Right atrium auricular region (tissue), 2 donors: ENCODE measurements at places on chromosomes 3 and 15. TPM values are rescaled to one million over a fixed set of nuclear protein-coding genes. Genes with fewer than 3 reads are reported as not detected.

The JMJD7 gene
- 6.4 TPM for total RNA-seq

The FAM3D gene
- total RNA-seq, result not detected

DNA sequence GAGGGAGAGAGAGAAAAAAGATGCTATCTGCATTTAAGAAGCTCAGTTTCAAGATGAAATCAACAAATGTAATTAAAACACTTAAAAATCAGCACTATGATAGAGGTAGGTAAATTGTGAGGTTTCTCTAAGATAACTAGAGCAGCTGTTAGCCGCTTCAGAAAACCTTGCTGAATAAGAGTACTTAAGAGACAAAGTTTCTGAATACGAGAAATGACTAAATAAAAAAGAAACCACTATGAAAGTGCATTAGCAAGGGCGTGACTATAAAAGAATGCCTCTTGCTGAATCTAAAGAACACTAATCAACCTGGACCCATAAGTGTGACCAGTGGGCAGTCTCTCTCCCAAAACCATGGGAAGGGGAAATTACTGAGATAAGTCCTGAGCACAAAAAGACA is 41.8 kb downstream of the IQCB1 start:
- H3K27ac ChIP-seq, result no peak overlapping the region
- H3K36me3 ChIP-seq, result peaks cover 21% of the 10 kb centered on the region
- no peaks in the 10 kb centered on the region for H3K27me3 ChIP-seq
- H3K4me1 ChIP-seq, result no peaks in the 10 kb centered on the region
- DNase-seq, result no peak

GRCh38 chr15:65081758-65082157 is 5.2 kb downstream of the KBTBD13 start:
- H3K4me3 ChIP-seq, result no peak overlapping the region
- H3K36me3 ChIP-seq, result no peaks in the 10 kb centered on the region
- H3K27me3 ChIP-seq, result no peaks in the 10 kb centered on the region
- peak overlapping the region; percentile 98 for H3K27ac ChIP-seq
- no peaks in the 10 kb centered on the region for H3K4me1 ChIP-seq
- no peak for DNase-seq

GRCh38 chr3:119676020-119676419 is 1.2 kb downstream of the COX17 start:
- H3K27me3 ChIP-seq, result no peaks in the 10 kb centered on the region
- peaks cover 31% of the 10 kb centered on the region for H3K4me1 ChIP-seq
- peak overlapping the region; percentile 84 for H3K4me3 ChIP-seq
- H3K27ac ChIP-seq, result peak overlapping the region; percentile 98
- no peak for DNase-seq

GRCh38 chr3:12875857-12876836 is 34.8 kb upstream of the RPL32 start:
- no peaks in the 10 kb centered on the region for H3K27me3 ChIP-seq
- no peak for DNase-seq
- H3K27ac ChIP-seq, result no peak overlapping the region
- H3K4me1 ChIP-seq, result peaks cover 10% of the 10 kb centered on the region

- no peak overlapping the region for H3K27ac ChIP-seq
- H3K4me3 ChIP-seq, result no peak overlapping the region
- DNase-seq, result no peak
- H3K27me3 ChIP-seq, result no peaks in the 10 kb centered on the region
- H3K4me1 ChIP-seq, result peaks cover 10% of the 10 kb centered on the region
Measured at GRCh38 chr3:177351757-177352158, 154.5 kb upstream of the TBL1XR1 start.

DNA sequence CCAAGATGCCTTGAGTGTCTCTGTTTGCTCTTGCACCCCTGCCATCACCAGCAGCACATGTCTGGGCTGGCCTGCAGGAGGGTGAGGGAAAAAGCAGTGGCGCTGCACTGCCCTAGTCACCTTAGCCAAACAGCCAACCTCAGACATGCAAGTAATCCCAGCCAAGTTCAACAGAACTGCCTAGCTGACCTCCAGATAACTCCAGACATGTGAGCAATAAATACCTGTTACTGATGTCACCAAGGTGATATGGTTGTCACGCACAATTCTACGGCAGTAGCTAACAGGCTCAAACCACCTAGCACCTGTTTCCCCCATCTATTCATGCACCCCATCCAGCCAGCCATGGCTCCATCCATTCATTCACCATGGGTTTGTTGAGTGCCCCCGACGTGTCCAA is 99.9 kb downstream of the SRGAP3 start:
- peaks cover 10% of the 10 kb centered on the region for H3K4me1 ChIP-seq
- no peak overlapping the region for H3K4me3 ChIP-seq
- no peak overlapping the region for H3K27ac ChIP-seq
- DNase-seq, result no peak
- no peaks in the 10 kb centered on the region for H3K27me3 ChIP-seq

GRCh38 chr3:41041462-41041861 is 157.8 kb upstream of the CTNNB1 start:
- H3K4me1 ChIP-seq, result no peaks in the 10 kb centered on the region
- DNase-seq, result no peak
- no peak overlapping the region for H3K27ac ChIP-seq
- no peaks in the 10 kb centered on the region for H3K36me3 ChIP-seq
- no peaks in the 10 kb centered on the region for H3K27me3 ChIP-seq

- no peak overlapping the region for H3K27ac ChIP-seq
- H3K4me3 ChIP-seq, result no peak overlapping the region
- DNase-seq, result no peak
- no peaks in the 10 kb centered on the region for H3K36me3 ChIP-seq
- H3K27me3 ChIP-seq, result no peaks in the 10 kb centered on the region
Measured at GRCh38 chr15:35728219-35728940, 182.4 kb upstream of the DPH6 start.
